GM12864 (cell line): ENCODE measurements at places on chromosomes 12 and 14.

DNA sequence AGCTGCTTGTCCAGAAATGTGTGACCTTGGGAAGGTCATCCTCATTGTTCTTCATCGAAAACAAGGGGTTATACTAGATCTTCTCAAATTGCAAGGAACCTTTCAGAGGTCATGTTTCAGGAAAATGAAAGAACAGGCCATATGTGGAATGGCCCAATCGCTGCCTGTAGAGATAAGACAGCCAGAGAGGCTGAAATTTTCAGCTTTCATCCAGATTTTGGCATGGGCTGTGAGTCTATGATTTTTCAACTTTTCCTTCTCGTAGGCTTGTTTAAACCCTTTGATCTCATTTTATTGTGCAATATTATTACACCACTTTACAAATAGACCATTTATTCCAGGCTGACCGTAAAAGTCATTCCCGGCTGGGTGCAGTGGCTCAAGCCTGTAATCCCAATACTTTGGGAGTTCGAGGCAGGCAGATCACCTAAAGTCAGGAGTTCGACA, 17.1 kb upstream of the ATXN2 start:
- no peak for DNase-seq

DNA sequence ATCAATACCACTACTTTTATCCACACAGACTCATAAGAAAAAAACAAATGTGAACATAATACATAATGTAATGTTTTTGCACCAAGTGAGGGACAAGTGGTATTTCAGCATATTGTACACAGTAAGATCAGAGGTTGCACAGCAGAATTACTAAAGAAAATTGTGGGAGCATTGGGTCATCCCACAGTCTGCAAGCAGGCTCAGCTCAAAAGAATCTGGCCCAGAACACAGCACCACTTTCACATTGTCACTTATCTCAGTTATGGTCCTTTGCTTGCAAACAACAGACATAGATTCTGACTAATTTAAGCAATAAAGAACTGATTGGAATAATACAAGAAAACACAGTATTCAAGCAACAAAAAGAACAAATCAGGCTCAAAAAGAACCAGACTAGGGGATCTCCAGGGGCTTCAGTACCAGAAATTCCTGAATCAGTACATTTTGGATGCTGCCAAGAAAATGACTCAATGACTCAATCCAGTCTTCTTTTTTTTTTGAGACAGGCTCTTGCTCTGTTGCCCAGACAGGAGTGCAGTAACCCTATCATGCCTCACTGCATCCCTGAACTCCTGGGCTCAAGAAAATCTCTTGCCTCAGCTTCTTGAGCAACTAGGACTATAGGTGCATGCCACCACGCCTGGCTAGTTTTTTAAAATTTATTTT, 42.9 kb upstream of the EEA1 start:
- no peak for DNase-seq

GRCh38 chr12:103268831-103269514, 226.8 kb downstream of the C12orf42 start:
- no peak for DNase-seq

DNA sequence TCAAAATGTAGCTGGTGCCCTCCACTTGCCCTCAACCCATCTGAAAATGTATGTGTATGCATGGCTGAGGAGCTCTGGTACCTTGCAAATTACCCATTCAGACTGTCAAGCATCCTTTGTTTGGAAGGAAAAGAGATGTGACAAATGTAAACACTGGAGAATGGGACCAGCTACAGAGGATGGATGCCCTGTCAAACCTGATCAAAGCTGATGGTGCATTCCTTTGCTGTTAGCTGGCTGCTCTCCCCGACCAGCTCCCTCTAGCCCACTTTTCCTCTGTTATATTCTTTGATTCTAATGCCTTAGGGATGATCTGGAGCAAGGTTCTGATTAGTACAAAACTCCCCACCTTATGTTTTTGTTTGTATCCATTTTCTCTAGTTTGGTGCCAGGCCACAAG, 310.3 kb downstream of the C12orf75 start:
- DNase-seq: no peak

DNA sequence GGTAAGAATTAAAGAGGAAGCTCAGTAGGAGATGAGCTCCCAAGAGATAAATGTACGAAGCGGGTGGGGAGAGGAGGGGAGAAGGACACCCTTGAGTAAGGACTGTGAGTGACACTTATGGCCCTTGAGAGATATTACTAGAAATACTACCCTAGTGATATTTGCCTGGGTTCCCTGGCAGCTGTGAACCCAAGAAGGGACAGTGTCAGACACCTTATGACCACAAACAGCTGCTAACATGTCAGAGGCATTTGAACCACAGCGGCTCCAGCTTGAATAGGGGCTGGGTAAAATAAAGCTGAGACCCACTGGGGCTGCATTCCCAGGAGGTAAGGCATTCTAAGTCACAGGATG, 19.6 kb upstream of the SLC6A12 start:
- no peak for DNase-seq

- DNase-seq: no peak
Measured at GRCh38 chr14:89675590-89675989, 258.6 kb upstream of the FOXN3 start.

GRCh38 chr12:119479121-119479561, 114.4 kb upstream of the TMEM233 start:
- DNase-seq: no peak

GRCh38 chr14:78721756-78722480, 551.7 kb downstream of the NRXN3 start:
- no peak for DNase-seq

DNA sequence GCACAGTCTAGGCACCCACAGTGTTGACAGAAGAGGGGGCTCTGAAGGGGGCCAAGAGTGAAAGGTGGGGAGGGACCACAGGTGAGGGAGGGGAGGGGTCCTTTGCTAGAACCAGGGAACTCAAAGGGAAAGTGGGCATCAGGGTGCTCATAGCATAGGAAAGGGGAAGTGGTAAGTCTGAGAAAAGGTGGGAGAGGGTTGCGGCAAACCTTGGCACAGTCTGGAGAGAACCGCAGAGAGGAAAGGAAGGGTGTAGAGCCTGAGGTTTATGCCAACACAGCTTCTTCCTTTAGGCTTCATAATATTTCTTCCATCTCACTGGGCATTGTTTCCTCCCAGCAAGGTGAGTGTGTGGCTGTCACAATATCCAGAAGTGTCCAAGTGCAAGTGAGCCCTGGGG, 11.5 kb upstream of the PLEK2 start:
- DNase-seq: no peak

- DNase-seq: no peak
Measured at GRCh38 chr12:112170971-112171596, 45.7 kb downstream of the TRAFD1 start.

- DNase-seq: peak; percentile 88
Measured at GRCh38 chr12:104671409-104672095, 214.8 kb downstream of the CHST11 start.

GRCh38 chr12:71551529-71551928, 111.9 kb downstream of the LGR5 start:
- DNase-seq: no peak

GRCh38 chr12:10169104-10169503, 2.8 kb downstream of the OLR1 start:
- no peak for DNase-seq

GRCh38 chr12:119341020-119341419, 6.5 kb downstream of the CCDC60 start:
- no peak for DNase-seq

- no peak for DNase-seq
Measured at GRCh38 chr12:5194306-5194705, 150.6 kb downstream of the KCNA5 start.

- no peak for DNase-seq
Measured at GRCh38 chr12:110256780-110257431, 24.1 kb upstream of the ATP2A2 start.

- DNase-seq: no peak
Measured at GRCh38 chr12:48023386-48023785, 19.1 kb upstream of the COL2A1 start.

GRCh38 chr14:104546591-104547309, 32.8 kb upstream of the C14orf180 start:
- DNase-seq: no peak
